ENCODE measurements at places on chromosomes 16 and 17.

GRCh38 chr17:73271072-73271471, 9.4 kb upstream of the CPSF4L start:
- peaks cover 7% of the 10 kb centered on the region for H3K4me1 ChIP-seq
- no peak for DNase-seq
- no peaks in the 10 kb centered on the region for H3K27me3 ChIP-seq

GRCh38 chr16:85395207-85395912, 217.8 kb upstream of the GSE1 start:
- H3K27me3 ChIP-seq = no peaks in the 10 kb centered on the region
- no peaks in the 10 kb centered on the region for H3K36me3 ChIP-seq
- H3K4me1 ChIP-seq = peaks cover 35% of the 10 kb centered on the region
- DNase-seq = peak; percentile 86
- peak overlapping the region; percentile 69 for H3K27ac ChIP-seq

GRCh38 chr17:45739786-45740185, 44.3 kb upstream of the CRHR1 start:
- no peaks in the 10 kb centered on the region for H3K36me3 ChIP-seq
- no peak overlapping the region for H3K27ac ChIP-seq
- no peak for DNase-seq

DNA sequence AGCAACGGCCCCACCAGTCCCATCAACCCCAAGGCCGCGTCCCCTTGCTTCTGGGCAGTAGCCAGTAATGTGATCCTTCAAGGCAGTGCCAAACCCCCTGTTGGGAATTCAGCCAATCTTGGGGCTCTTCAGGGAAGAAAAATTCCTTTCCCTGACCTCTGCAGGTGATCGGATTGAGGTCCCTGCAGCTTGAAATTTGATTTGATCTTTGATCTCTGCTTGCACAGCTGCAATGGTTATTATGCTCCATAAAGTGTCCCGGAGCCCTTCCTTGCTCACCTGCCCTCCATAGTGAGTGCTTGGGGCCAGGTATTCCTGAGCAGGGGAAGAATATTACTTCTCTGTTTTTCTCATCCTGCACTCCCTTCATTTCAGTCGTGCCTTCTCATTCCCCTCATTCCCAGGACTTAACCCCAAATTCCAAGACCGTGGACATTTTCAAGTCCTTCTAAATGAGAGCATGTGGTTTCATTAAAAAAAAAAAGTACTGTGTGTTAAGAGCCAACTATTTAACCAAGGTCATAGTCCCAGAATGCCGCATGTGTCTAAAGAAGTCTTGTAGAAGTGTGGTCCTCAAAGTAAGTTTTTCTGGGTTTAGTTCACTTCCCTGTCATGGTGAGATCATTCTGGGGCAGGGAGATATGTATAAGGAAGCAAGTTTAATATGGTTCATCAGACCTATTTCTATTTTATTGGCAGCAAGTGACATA, 56.3 kb downstream of the SOX9 start:
- no peaks in the 10 kb centered on the region for H3K27me3 ChIP-seq
- no peaks in the 10 kb centered on the region for H3K36me3 ChIP-seq
- no peak overlapping the region for H3K27ac ChIP-seq
- H3K4me1 ChIP-seq = peaks cover 5% of the 10 kb centered on the region
